ENCODE measurements at places on chromosomes 16 and 17.

DNA sequence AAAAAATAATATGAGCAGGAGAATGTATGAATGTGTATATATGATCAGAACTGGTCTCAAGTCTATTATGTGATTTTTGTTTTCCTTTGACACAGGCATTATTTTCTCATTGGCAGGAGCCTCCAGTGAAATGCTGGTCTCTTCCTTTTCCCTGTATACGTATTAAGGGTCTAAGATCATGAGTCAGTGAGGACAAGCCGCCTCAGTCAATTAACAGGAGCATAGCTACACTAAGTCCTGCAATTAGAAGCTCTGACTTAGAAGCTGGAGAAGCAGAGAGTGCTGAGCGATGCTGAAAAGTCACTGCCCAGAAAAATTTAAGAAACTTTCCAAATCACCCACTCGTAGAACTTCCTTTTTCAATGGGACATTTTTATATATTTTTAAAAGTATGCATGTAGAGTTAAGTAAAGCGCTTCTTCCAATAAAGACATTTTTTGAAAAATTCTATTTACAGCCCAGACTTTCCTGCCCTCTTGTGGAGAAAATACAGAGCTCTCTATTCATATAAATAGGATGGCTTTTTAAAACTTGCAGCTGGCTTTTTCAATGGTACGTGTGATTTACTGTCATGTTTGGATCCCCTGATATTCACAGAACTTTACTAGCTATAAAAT lies 70.2 kb upstream of the PSMD7 start:
- DNase-seq = no peak

GRCh38 chr17:8210761-8211458 lies 535 bp upstream of the AURKB start:
- no peak for DNase-seq

DNA sequence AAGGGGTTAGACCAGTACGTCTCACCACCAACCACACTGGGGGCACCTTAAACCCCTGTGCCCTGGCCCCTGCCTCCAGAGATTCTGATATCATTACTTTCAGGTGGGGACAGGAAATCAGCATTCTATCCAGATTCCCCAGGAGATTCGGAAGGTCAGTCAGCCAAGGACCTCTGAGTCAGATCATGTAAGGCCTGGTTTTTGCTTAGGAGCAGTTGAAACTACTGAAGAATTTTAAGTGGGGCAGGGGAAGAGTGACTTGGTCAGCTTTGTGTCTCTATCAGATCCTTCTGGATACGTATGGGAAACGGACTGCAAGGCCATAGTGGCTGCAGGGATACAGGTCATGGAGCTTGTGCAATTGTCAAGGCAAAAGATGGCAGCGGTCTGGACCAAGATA lies 9.0 kb downstream of the EMP2 start:
- no peak for DNase-seq

- DNase-seq = no peak
Measured at GRCh38 chr16:82063456-82064082, 28.5 kb downstream of the HSD17B2 start.

- DNase-seq = no peak
Measured at GRCh38 chr17:58398574-58399266, 18.6 kb downstream of the RNF43 start.

DNA sequence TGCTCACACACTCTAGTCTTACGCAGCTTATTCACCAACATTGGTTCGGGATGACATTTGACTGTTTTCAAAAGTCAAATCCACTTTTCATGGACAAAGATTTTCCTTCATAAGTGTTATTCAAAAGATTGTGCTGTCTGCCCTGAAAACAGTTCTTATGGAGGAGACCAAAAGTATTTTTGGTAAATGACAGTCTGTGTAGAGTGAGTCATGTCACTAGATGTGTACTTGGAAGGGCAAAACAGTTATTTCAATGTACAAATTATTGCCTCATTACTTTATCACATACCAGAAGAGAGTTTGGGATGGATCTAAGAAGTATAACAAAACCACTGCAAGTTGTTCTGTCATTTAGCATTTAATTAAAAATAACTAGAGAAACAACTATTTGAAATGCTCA lies 265.6 kb downstream of the CDH13 start:
- DNase-seq = no peak

DNA sequence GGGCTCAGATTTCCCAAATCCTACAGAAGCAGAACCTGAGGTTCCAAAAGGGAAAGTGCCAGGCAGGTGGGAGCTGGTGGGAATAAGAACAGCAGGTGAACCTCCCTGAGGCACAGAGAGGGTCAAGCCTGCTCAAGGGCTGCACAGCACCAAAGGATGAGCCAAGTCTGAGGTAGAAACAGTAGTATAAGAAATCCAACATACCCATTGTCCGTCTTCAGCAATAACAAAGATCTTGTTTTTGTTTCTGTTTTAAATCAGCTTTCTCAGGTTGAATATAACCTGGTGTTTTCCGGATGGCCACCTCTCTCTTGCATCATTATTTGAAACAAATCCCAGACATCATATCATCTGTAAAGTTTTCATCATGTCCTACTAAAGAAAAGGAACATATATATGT lies 10.6 kb upstream of the CES3 start:
- no peak for DNase-seq

DNA sequence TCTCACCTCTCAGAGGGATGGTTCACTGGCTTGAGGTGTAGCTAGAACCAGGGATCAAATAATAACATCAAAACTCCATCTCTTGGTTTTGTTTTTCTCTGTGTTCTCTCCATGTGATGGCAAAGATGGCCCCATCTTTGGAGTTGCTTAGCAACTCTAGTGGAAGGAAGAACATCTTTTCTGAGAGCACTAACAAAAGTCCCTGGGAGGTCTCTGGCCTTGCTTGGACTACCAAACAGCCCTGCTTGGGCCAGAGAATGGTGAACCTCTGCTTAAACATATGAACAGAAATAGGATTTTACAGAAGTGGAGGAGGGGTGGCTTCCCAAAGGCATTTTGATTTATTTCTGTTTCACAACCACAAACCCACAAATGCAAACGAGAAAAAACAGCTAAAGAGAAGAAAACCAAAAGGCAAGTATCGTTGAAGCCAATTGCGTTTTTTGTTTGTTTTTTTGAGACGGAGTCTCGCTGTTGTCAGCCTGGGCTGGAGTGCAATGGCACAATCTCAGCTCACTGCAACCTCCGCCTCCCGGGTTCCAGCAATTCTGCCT lies 13.2 kb downstream of the GABARAPL2 start:
- DNase-seq = no peak

DNA sequence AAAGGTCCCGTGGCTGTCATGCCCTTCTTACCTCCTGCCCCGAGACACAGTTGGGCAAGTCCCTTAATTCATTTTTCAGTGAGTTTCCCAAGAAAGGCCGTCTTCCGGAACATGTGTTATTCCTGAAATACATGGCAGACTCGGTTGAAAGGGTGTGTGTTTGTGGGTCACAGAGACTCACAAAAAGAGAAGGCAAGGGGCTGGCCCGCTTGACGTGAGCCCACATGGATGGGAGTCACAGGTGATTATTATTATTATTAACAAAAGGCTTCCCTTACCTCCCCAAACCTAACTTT lies 34.1 kb upstream of the CCR7 start:
- DNase-seq = no peak

DNA sequence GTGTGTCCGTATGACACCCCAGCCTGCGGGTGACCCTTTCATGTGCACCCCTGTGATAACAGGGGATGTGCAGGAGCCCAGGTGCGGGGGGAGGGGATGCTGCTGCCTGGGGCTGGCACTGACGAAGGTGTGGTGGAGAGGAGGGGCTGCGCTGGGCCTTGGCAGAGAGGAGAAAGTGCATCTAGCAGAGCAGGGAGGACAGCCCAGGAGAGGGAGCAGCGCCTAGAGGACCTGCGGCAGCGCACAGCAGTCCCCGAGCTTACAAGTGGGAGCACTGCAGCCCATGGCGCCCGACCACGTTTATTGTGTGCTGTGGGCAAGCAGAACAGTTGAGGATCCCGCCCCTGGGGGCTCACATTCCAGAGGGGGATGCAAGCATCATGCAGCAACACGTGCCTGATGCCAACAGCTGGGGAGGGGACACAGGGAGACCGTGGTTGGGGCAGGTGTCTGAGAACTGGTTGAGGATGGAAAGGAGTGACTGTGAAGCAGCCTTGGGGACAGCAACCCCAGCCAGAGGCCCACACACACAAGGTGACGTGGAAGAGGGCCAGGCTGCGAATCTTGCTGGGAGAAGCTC lies 10.9 kb upstream of the SLC7A5 start:
- no peak for DNase-seq

- no peak for DNase-seq
Measured at GRCh38 chr17:73824321-73824720, 180.1 kb upstream of the SDK2 start.

DNA sequence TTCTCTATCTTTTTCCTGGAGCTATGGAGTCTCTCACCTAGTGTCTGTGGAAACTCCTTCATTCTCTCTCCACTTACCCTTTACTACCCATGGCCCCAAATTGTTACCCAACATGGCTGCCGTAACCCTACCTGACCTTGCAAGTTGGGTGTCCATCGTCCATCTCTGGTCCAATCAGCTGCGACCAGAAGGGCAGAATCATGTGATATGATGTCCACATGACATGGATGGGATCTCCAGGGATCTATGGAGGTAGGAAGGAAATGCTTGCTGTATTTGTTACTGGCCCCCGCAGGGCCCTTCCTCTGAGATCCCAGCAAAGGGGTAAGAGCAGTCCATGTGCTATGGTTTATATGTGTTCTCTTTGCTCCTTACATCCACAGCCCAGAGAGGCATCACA lies 8.0 kb upstream of the DRC7 start:
- DNase-seq = no peak

- DNase-seq = no peak
Measured at GRCh38 chr17:14737984-14738651, 437.2 kb downstream of the HS3ST3B1 start.

DNA sequence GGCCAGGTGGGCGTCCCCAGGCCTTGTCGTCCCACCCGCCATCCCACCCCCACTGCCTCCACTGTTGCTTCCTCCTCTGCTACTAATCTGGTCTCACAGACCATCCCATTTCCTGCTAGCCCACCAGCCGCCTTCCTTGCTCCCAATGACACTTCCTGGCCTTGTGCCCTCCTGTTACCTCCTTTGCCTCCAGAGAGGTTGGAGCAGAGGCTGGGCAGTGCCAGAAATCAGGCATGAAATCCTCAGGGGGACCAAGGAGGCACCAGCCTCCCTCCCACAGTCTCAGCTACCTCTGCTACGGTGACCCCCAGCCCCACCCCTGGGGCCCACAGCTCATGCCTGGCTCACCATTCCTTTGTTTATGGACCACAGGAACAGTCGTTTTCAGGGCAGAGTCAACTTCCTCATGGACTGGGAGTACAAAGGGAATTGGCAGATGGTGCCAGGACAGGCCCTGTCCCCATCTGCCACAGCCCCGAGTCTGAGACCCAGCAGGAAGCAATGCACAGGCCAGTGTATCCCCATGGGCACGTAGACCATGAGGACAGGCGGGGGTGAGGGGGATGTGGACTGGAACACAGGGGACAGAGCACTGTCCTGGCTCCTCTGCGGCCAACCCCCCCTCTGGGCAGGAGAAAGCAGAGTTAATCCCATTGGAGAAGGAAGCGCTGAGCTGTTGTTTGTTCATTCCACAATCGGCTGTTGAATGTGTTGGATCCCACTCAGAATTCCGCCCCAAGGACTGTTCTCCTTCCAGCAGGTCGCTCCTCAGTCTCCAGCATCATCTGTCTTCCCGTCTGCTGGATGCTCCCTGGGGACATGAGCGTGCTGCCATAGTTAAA lies 2.2 kb upstream of the CDH5 start:
- DNase-seq = no peak

DNA sequence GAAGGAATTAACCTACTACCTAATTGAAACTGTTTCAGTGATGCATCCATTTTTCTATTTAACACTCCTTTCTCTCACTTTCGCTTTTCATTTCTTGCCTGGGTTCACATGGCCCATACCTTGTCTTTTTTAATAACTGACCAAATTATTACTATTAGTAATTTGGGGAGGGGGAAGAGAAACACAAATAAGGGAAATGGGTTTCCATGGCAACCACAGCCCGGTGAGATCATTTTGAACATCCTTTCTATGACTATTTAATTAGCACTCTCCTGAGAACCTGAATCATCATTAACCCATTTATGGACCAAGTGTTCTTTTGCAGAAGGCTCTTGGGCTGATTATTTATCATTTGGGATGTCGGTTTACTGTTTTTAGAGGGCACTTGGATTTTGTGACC lies 628.2 kb upstream of the SALL1 start:
- no peak for DNase-seq
